ENCODE measurements at places on chromosomes 1 and 21. TPM values are rescaled to one million over a fixed set of nuclear protein-coding genes. Genes with fewer than 3 reads are reported as not detected.

The CYP4X1 gene
- total RNA-seq = 0.25 TPM

The IL22RA1 gene
- total RNA-seq = 1.6 TPM

The DYNLT5 gene
- total RNA-seq = not detected

The GBP4 gene
- not detected for total RNA-seq

GRCh38 chr1:220296981-220297380 lies 24.7 kb upstream of the RAB3GAP2 start:
- no peak for DNase-seq

DNA sequence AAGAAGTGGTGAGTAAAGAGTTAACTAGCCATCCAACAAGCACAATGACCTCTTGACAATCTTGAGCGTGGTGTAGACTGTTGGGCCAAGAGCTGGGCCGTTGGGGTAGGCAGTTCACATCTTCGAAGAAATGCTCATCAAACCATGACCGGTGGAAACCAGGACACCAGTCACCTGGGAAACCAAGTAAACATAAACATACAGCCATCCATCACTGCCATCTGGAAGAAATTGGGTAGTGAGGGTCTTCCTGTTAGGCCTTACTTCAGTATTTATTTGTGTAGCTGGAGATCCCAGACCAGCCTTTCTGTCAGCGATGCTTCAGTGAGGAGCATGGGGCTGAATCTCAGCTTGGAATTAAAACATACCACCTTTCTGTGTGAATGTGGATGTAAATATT lies 108.1 kb upstream of the HAO2 start:
- DNase-seq = no peak

- no peak for DNase-seq
Observed at GRCh38 chr21:37784591-37785318, 131.5 kb downstream of the KCNJ6 start.

DNA sequence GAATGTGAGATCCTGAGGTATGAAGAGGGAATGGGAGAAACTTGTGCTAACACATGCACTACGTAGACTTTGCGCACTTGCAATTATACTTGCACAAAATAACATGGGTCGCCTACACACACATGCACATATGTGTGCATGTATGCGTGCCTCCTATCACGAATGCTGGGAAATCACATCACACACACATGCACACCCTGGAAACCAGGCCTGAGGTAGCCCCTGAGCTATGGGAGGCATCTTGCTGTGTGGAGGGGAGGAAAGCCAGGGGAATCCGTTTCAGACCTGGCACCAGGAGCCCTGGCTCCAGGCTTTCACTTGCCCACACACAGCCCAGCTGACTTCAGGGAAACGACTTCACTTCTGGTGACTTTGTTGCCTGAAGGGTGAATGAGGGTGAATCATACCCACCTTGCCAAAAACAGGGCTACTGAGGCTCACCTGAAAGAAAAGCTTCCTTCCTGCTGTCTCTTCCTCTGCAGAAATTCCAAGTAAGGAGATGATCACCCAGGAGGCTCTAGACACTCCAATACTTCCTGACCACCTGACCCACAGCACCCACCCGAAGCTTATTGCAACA lies 136.0 kb upstream of the NGF start:
- no peak for DNase-seq

DNA sequence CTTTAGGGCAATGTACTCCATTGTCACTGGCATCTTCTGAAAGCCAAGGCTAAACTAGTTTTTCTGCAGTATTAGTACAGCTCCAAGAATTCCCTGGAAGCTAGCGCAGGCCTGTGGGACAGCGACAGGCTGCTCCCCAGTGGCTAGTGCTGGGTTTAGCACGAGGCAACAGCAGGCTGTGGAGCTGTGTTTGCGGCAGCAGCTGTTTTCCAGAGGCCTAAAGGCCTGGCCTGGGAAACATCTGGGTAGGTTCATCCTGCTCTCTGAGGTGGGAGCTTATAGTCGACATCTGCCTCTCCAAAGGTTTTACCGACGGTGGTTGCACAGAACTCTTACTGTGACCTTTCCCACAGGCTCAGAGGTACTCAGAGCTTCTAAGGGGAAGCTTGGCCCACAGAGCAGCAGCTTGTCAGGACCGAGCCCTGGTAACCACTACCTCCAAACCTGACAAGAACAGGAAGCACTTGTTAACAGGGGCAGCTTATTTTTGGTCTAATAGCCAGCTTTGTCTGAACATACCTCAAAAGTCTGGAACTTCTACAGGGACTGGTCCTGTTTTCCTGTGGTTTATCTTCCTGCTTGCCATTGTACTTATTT lies 17.2 kb downstream of the CC2D1B start:
- no peak for DNase-seq

- DNase-seq = no peak
Observed at GRCh38 chr1:206685334-206685768, 646 bp downstream of the MAPKAPK2 start.

DNA sequence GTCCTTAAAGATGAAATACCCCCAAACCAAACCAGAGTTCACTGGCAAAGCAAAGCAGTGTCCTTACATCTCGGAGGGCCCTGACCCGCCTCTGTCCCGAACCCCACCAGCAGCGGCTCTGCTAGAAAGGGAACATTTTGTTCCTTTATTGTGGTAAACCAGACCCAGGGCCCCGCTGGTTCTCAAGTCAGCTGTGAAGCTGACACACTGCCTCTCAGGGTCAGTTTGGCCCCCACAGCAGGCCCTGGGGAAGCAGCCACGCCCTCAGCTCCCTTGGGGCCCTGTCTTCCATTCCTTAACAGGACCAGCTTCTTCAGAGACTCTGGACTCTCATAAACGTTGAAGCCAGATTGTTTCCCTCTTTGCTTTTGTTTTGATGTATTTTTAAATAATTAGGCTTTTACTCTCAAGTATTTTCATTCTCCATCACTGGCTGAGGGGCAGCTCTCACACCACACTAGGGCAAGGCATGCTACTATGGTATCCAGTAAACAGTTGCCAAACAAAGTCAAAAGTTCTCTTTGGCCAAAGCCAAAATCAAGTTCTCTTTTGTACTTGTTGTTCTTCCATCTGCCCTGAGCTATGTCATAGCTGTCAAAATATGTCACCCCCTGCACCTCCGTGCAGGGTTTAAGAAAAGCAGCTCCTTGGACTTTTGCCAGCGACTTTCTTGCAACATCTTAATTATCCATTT lies 61.1 kb upstream of the ANGPTL1 start:
- no peak for DNase-seq

- DNase-seq = no peak
Observed at GRCh38 chr1:226881515-226882185, 11.2 kb downstream of the PSEN2 start.

DNA sequence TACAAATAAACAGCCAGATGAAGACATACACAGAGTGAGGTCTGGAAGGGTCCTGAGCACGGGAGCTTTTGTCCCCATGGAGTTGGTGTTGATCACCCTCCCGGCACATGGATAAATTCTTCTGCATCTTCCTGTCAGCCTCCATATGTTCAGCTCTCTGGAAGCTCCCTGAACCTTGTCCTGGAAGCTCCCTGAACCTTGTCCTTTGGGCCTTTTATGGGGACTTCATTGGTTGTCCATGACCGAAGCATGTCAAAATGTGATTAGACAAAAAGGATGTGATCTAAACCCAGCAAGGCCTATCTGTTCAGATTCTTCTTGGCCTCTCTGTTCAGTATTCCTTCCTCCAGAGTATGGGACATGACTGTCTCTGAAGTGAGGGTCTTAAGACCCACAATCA lies 25.4 kb upstream of the RNF11 start:
- DNase-seq = no peak

- no peak for DNase-seq
Observed at GRCh38 chr1:210246447-210246846, 13.9 kb downstream of the SERTAD4 start.

GRCh38 chr1:101268893-101269292 lies 32.1 kb downstream of the S1PR1 start:
- no peak for DNase-seq

DNA sequence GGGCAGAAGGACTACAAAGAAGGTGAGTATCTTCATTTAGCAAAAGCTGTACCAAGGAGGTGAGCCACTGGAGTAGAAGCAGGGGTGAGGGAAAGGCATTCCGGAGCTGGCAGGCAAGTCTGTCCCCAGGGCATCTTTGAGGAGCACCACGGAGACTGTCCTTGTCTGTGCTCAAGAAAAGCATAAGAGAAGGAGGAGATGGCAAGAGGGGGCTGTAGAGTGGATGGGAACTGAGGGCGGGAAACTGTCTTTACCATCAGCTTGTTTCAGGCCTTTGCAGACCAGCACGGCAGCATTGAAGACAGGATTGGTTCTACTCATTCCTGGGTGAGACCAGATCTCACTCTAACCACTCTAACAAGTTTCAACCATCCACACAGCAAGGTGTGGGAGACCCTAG lies 355.8 kb downstream of the AJAP1 start:
- no peak for DNase-seq

GRCh38 chr1:209815490-209815889 lies 9.5 kb upstream of the IRF6 start:
- DNase-seq = no peak

DNA sequence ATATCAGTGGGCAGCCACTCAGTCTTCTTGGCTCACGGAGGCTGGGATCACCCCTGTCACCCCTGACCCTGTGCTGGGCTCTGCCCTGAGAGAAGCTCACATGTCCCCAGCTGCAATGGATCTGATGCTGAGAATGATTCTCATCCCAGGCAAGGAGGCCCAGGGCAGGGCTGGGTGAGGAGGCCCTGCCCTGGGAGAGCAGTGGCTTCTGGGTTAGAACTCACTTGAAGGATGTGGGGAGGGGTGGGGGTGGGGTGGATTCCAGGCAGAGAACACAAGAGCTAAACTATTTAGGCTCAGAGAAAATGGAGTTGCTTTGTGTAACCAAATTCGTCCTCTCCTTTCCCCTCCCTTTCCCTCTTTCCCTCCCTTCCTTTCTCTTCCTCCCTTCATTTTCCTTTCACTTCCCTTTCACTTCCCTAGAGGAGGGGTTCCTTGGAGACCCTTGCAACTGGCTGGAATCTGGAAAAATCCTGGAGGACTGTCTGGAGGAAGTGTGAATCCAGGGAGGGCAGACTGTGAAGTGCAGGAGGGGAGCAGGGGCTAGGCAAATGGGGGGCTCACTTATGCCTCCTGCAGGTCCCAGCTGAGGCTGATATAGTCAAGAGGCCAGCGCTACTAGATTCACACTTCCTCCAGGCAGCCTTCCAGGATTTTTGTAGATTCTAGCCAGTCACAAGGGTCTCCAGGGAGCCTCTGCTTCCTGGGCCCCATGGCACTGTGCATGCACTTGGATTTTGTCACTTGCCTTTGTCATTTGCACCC lies 47.0 kb downstream of the IGSF21 start:
- no peak for DNase-seq

Measured in NCI-H460 (cell line).